ENCODE measurements at places on chromosomes 12 and 14.

- peaks cover 6% of the 10 kb centered on the region for H3K36me3 ChIP-seq
- DNase-seq, result no peak
- H3K27me3 ChIP-seq, result peaks cover 100% of the 10 kb centered on the region
- peak overlapping the region; percentile 62 for H3K27ac ChIP-seq
- peak overlapping the region; percentile 88 for H3K4me3 ChIP-seq
- peaks cover 4% of the 10 kb centered on the region for H3K4me1 ChIP-seq
Observed at GRCh38 chr12:114406316-114406983, 506 bp upstream of the TBX5 start.

DNA sequence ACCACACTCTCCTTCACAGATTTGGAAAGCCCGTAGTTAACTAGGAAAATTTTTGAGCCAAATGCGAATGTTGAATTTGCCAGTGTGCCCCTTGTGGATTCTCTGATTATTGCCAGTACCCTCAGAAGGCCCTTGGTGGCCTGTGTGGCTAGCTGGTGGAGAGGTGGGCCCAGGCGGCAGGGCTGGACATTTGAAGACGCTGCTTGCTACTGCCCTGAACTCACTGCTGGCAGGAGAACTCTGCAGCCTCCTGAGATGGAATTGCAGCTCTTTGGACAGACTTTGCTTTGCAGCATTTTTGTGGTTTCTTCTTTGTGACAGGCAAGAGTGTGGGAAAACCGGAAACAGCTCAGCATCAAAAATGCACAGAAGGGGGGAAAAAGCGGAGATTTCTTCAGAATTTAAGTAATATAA is 97.6 kb downstream of the TGFB3 start:
- H3K36me3 ChIP-seq, result peaks cover 23% of the 10 kb centered on the region
- H3K27me3 ChIP-seq, result no peaks in the 10 kb centered on the region
- H3K27ac ChIP-seq, result no peak overlapping the region
- no peak overlapping the region for H3K4me3 ChIP-seq

- peaks cover 19% of the 10 kb centered on the region for H3K4me1 ChIP-seq
- H3K36me3 ChIP-seq, result no peaks in the 10 kb centered on the region
- H3K27me3 ChIP-seq, result peaks cover 4% of the 10 kb centered on the region
- peak overlapping the region; percentile 37 for H3K27ac ChIP-seq
- DNase-seq, result no peak
Observed at GRCh38 chr12:111431772-111432171, 26.0 kb downstream of the SH2B3 start.

- no peak overlapping the region for H3K27ac ChIP-seq
- H3K36me3 ChIP-seq, result peaks cover 20% of the 10 kb centered on the region
- H3K4me1 ChIP-seq, result peaks cover 22% of the 10 kb centered on the region
- DNase-seq, result no peak
- H3K27me3 ChIP-seq, result no peaks in the 10 kb centered on the region
- no peak overlapping the region for H3K4me3 ChIP-seq
Observed at GRCh38 chr14:89564989-89565388, 148.0 kb upstream of the FOXN3 start.

- no peaks in the 10 kb centered on the region for H3K36me3 ChIP-seq
- DNase-seq, result no peak
- no peaks in the 10 kb centered on the region for H3K27me3 ChIP-seq
- no peaks in the 10 kb centered on the region for H3K4me1 ChIP-seq
- no peak overlapping the region for H3K4me3 ChIP-seq
Observed at GRCh38 chr14:60217713-60218112, 31.3 kb upstream of the PPM1A start.

GRCh38 chr12:6340032-6340638 is 1.7 kb downstream of the TNFRSF1A start:
- DNase-seq, result no peak
- H3K4me1 ChIP-seq, result peaks cover 29% of the 10 kb centered on the region
- H3K4me3 ChIP-seq, result no peak overlapping the region
- no peak overlapping the region for H3K27ac ChIP-seq
- H3K36me3 ChIP-seq, result peaks cover 4% of the 10 kb centered on the region

DNA sequence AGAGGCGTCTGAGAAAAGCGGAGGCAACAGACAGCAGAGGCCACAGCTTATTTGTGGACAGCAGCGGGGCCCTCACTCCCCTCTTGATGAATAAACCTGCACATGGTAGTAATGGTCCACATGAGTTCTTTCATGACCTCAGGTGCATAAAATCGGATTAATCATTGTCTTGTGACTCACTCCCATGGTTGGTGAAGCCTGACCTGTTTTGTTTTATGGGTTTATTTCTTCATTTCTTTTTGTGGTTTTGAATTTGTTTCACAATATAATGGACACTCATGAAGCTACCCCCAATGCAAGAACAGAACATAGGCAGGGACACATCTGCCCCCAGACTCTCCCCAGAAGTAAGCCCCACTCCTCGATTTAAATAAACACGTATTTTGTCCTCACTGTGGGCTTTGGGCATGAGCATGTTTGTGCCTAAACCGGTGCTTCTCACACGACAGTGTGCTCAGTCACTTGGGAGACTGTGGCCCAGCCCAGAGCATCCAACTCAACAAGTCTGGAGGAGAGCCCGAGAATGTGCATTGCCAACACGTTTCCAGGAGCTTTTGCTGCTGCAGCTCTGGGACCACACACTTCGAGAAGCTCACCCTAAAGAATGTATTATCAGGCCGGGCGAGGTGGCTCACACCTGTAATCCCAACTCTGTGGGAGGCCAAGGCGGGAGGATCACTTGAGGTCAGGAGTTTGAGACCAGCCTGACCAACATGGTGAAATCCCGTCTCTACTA is 116.1 kb downstream of the SCARB1 start:
- H3K4me3 ChIP-seq, result no peak overlapping the region
- DNase-seq, result no peak
- peaks cover 74% of the 10 kb centered on the region for H3K4me1 ChIP-seq
- H3K27ac ChIP-seq, result no peak overlapping the region
- no peaks in the 10 kb centered on the region for H3K36me3 ChIP-seq
- no peaks in the 10 kb centered on the region for H3K27me3 ChIP-seq

- H3K4me3 ChIP-seq, result no peak overlapping the region
- DNase-seq, result no peak
- H3K36me3 ChIP-seq, result no peaks in the 10 kb centered on the region
- H3K27me3 ChIP-seq, result peaks cover 16% of the 10 kb centered on the region
- no peak overlapping the region for H3K27ac ChIP-seq
Observed at GRCh38 chr12:132163041-132163910, 19.0 kb downstream of the NOC4L start.

DNA sequence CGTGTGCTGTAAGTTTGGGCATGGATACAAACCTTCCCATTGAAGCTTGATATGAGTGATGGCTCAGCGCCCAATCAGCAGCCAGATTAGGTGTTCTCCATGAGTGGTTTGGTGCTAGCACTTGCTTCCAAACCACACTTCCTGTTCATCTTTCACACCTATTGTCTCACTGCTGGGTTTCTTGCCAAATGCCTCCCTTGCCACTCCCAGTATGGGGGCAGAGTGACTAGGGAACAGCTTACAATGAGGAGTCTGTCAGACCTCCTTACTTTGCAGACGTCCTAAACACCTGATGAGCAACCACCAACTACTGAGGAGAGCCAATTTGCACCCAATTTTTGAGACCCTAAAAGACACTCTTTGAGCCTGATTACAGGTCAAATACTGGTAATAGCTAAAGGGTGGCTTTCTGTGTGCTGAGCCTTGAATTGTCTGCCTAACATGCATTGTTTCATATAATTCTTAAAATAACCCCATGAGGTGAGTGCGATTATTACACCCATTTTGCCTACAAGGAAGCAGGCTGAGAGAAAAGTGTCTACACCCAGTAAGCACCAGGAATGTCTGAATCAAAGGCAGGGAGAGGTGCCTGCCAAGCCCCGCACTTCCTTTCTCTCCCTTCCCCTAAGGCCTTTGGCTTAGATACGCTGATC is 48.4 kb upstream of the FOS start:
- peaks cover 12% of the 10 kb centered on the region for H3K4me1 ChIP-seq
- peak overlapping the region; percentile 95 for H3K27ac ChIP-seq
- no peaks in the 10 kb centered on the region for H3K27me3 ChIP-seq
- no peak for DNase-seq
- H3K36me3 ChIP-seq, result no peaks in the 10 kb centered on the region

DNA sequence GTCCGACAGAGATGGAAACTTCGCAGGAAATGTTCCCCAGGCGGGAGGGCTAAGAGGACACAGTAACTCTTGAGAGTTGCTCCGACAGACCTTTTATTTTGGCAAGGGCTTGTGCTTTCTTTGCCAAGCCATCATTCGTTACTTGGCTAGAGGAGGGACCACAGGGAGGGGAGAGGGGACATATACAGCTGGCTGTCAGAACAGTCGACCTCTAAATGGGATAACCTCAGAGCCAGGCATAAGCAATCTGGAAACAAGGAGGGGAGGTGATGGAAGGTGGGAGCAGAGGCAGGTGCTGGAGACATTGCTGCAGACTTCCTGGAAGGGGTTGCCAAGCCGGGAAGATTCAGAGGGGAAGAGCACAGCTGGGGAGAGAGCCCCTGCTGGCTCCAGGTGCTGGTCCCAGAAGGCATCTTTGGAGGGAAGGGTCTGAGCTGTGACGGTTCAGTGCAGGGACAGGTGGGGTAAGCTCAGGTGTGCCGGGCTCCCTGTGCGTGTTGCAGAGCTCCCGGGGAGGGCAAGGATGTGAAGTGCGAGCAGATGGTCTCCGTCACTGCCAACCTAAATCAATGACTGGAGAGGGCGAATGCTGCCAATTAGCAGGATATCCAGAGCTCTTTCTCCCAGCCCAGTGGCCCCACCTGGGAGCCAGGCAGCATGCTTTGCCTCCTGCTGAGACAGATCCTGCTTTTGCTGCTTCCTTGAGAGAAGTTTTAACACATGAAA is 50.1 kb downstream of the CHST11 start:
- no peak for DNase-seq
- H3K4me3 ChIP-seq, result no peak overlapping the region
- H3K4me1 ChIP-seq, result peaks cover 58% of the 10 kb centered on the region

DNA sequence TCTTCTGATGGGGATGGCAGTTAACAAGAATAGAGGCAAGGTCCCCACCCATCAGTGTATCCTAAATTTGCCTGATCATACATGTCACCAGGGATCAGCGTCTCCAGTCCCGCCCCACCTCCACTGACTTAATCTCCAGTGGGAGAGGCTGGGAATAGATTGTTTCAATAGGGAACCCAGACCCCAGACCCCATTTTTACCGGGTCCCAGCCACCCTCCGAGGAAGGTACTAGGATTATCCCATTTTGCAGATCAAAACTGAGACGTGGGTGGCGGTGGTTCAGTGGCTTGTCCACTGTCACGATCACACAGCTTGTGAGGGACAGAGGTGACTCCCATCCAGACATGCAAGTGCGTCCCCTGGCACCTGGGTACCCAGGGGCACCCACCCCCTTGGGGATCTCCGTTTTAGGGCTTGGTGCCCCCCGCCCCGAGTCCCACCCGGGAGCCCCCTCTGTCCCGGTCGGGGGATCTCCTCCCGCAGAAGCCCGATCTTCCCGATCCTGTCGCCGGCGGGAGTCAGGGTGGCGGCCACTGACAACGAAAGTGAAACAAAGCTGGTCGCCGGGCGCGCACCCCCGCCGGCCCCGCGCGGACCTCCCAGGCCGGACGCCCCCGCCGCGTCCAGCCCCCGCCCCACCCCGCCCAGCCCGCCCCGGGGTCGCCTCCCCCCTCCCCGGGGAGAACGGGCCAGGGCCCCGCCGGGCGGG is 523 bp downstream of the WSB2 start:
- peaks cover 40% of the 10 kb centered on the region for H3K4me1 ChIP-seq
- DNase-seq, result peak; percentile 70
- no peaks in the 10 kb centered on the region for H3K27me3 ChIP-seq
- peaks cover 1% of the 10 kb centered on the region for H3K36me3 ChIP-seq

GRCh38 chr12:128290938-128291337 is 24.0 kb downstream of the TMEM132C start:
- H3K27me3 ChIP-seq, result peaks cover 26% of the 10 kb centered on the region
- no peak for DNase-seq
- peaks cover 51% of the 10 kb centered on the region for H3K4me1 ChIP-seq
- H3K27ac ChIP-seq, result no peak overlapping the region
- no peak overlapping the region for H3K4me3 ChIP-seq
